GM12892 (cell line): ENCODE measurements at places on chromosomes 11 and 22.

DNA sequence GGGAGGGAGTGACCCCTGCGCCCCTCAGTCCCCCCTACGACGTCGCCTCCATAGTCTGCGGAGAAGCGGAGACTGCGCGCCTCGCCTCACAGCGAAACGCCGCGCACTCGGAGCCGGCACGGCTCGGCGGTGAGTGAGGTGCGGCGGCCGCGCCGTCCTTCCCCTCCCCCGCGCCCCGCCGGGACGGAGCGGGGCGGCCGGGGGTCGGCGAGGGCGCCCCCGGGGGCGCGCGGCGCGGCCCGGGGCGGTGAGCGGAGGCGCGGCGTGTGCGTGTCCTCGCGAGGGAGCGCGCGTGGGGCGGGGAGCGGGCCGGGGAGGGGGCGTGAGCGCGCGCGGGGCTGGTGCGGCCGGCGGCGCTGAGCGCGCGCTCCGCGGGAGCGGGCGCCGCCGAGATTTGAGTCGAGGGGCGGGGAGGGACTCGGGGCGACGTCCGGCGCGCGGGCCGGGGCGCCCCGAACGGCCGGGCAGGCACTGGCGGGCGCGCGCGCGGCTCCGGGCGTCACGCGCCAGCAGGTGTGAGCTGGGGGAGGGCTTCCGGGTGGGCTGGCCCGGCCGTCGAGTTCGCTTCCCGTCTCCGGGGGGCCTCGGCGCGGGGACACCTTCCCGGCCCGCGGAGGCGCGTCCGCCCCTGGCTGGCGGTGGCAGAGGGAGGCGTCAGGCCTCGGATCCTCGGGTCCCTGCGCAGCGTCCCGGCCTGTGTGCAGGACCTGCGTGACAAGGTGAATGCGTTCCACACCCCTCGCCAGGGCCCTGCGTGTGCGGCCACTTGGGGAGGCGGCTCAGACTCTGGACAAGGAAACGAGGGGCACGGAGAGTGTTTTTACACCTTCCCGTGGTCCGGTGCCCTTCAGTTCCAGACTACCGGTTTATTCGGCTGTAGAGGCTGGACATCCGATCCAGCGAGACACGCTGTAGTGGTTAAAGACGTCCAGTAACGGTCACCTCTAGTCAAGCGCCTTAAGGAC, 50.4 kb downstream of the FAM83F start:
- DNase-seq: peak; percentile 71

DNA sequence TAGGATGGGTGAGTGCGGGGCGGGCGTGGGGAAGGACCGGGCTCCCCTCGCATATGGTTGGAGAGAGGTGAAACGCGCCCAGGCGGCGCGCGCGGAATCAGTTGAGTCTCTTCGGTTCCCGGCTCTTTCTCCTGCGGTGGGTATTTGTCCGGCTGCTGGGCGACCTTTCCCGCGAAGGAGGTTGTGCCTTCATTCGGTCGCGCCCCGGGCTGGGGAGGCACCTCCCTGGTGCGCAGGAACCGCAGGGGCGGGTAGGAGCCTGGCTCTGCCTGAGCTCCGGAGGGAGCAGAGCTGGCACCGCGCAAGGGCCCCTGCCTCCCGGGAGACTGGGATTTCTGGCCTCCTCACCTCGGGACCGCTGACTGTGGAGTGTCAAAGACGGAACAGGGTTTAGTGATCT, 27.5 kb downstream of the SAA4 start:
- no peak for DNase-seq

- DNase-seq: no peak
These were observed 24.1 kb downstream of the RNF214 start for GRCh38 chr11:117256573-117256972.

- no peak for DNase-seq
These were observed 8.8 kb upstream of the BMAL1 start for GRCh38 chr11:13268791-13269190.

DNA sequence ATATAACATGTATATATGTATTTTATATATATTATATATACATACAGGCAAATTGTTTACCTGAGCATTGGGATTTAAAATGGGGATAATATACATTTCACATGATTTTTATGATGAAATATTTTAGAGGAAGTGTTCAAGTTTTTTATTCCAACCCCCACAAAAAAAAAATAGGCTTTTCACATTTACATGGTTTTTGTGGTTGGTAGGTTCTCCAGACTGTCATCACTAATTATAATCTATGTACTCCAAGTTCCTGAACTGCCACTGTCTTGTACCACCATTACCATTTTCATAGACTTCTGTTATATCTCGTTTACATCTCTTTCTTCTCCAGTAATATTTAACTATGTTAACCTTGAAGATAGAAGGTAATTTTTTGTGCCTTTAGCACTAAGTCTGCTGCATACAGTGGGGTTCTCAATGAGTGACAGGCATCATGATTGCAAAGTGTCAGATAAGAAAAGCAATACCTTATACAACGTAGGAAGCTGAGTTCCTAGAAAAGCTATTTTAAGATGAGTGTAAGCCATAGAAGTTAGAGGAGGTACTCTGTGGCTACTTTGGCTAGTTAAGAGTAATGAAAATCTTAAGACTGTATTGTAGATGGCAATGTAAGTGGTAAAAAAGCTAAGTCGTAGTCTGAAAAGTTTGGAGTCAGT, 5.2 kb downstream of the TMEM126A start:
- no peak for DNase-seq

- no peak for DNase-seq
These were observed 632 bp downstream of the OR10Q1 start for GRCh38 chr11:58227956-58228615.
